ENCODE measurements at places on chromosomes 4 and X.

GRCh38 chr4:2059726-2060602 lies 837 bp downstream of the NAT8L start:
- no peak for DNase-seq

DNA sequence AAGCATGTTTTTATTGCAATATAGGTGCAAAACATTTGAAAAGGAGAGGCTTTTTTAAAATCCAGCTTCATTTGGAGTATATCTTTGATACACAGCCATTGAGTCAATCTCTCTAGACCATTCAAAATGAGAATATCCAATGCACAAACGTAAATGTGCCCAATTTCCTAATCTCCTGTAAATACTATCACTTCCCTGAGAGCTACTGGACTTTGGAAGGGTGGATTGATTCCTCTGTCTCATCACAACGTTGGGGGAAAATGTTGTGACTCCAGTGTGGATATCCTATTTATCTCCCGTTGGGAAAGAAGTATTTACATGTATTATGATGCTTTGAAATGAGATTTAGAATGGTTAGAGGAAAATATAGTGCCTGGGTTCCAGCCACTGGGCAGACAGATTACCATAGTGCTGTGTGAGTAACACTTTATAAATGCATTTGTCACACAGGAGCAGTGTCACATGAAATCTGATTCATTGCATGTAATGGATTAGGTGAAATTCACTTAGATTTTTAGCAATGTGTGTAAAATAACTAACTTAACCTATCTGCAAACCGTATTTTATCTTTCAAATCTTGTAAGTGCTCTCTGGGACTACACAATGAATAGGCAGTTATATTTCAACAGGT lies 64.4 kb upstream of the VCX3A start:
- DNase-seq: no peak

GRCh38 chrX:43975796-43976195 lies 2.6 kb upstream of the NDP start:
- no peak for DNase-seq

DNA sequence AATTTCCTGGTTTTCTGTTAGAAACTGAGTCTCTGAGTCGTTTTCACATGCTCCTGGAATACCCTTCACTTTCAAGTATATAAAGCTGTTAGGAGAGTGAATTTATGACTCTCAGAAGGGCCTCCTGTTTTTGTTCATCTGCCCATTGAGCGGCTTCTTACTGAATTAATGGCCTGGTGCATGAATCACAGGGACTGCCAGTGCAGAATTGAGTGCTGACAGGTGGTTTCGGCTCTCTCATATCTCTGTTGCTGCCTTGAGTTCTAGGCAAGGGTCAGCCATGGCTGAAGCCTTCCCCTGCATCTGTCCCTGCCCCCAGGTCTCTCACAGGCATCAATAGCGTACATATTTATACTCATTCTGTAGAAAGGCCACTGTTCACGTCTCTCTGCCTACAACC lies 22.7 kb upstream of the SEPSECS start:
- DNase-seq: no peak
